Stimulated activated CD4-positive, alpha-beta T cell treated with anti-CD3 and anti-CD28 coated beads, Interleukin-4, amount 100 ng/mL, for 4 hours (primary cell): ENCODE measurements at places on chromosomes 11 and 22.

DNA sequence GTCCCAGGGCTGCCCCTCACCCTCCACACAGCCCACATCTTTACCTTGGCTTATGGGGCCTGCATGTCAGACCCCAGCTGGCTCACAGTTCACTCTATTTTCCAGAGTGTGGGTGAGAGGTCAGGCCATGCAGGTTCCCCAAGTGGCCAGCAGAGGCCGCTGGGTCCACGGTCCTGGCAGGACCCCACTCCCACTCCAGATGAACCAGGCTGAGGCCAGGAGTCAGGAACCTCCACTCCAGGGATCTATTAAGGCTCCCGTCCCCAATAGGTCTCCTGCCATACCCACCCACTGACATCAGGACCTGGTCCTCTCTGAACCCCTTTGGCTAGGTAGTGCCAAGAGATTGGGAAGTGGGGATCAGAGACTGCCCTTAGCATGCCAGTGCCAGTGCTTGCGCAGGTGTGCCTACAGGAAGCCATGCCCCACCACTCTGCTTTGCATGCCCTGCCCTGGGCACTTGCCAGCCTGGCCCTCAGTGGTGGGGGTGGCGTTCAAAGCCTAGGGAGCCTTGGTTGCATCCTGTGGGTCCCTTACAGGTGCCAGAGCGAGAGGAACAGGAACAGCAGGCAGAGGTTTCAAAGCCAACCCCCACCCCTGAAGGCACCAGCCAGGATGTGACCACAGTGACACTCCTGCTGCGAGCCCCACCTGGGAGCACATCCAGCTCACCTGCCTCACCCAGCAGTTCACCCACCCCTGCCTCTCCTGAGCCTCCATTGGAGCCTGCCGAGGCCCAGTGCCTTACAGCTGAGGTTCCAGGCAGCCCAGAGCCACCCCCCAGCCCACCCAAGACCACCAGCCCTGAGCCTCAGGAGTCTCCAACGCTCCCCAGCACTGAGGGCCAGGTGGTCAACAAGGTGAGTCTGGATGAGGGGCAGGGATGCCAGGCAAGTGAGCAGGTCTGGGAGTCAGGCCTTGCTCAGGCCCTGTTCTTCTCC is 8.3 kb downstream of the SMTN start:
- DNase-seq: no peak

- no peak for DNase-seq
These were observed 11.1 kb upstream of the OSM start for GRCh38 chr22:30277547-30278344.

- DNase-seq: no peak
These were observed at the start of gene MAP6 for GRCh38 chr11:75668451-75669297. Gene MAP6, minus strand, starts transcription at chr11:75669038. Its CDS starts 669 bp downstream, at chr11:75668369.

DNA sequence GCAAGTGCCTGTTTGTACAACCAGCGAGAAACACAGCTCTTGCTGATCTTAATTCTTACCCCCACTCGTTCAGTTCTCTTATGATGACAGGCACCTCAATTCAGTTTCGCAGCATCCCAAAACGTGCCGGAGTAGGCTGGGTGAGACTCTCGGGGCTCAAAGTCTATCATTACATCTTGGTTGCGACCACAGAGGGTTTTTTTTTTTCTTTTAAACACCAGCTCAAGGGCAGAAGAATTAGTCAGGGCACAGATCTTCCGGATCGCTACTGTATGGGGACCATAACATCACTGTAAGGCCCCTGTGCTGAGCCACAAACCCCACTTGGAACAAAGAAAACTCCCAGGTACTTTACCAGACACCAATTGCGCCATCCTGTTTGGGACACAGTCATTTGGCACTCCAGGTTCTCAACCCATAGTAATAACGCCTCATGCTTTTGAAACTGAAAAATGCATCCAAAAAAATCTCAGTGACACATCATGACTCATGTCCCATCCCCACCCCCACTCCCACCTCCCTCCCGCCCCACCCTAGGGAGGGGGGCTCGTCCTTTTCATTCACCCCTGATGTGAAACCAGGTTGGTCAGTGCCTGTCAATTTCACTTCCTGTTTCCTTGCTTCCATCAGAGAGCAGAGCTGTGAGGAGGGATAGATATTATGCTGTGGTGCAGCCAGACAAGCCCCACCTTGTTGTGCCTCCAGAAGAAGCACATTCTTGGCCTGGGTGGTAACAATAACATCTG is 41.0 kb upstream of the CD5 start:
- peak; percentile 79 for DNase-seq

- no peak for DNase-seq
These were observed 25.8 kb upstream of the NECTIN1 start for GRCh38 chr11:119754656-119755355.
